ENCODE measurements at places on chromosomes 4 and X. TPM values are rescaled to one million over a fixed set of nuclear protein-coding genes. Genes with fewer than 3 reads are reported as not detected.

USP17L13 gene
- total RNA-seq: not detected

DNA sequence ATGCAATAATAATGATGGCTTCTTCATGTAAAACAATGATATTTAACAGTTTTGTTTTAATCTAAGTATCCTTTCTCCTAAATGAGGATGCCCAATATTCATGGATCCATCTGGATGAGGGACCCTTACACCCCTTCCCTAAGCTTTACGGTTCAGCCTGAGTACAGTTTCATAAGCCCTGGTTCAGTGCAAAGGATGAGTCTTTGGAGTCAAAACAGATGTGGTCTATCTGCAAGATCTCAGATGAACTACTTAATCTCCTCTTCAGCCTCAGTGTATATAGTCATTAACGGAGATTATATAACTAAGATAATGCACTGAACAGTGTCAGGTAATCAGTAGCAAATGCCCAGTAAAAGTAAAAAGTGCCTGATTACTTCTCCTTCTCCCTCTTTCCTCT is 22.1 kb downstream of the ANXA5 start:
- no peak overlapping the region for H3K27ac ChIP-seq
- DNase-seq: no peak
- no peaks in the 10 kb centered on the region for H3K27me3 ChIP-seq
- no peaks in the 10 kb centered on the region for H3K4me1 ChIP-seq

- no peaks in the 10 kb centered on the region for H3K27me3 ChIP-seq
- peak overlapping the region; percentile 40 for H3K27ac ChIP-seq
- H3K4me1 ChIP-seq: no peaks in the 10 kb centered on the region
- no peak for DNase-seq
- no peak overlapping the region for H3K4me3 ChIP-seq
- H3K36me3 ChIP-seq: no peaks in the 10 kb centered on the region
Measured at GRCh38 chrX:149950681-149951080, 12.4 kb upstream of the EOLA2 start.

DNA sequence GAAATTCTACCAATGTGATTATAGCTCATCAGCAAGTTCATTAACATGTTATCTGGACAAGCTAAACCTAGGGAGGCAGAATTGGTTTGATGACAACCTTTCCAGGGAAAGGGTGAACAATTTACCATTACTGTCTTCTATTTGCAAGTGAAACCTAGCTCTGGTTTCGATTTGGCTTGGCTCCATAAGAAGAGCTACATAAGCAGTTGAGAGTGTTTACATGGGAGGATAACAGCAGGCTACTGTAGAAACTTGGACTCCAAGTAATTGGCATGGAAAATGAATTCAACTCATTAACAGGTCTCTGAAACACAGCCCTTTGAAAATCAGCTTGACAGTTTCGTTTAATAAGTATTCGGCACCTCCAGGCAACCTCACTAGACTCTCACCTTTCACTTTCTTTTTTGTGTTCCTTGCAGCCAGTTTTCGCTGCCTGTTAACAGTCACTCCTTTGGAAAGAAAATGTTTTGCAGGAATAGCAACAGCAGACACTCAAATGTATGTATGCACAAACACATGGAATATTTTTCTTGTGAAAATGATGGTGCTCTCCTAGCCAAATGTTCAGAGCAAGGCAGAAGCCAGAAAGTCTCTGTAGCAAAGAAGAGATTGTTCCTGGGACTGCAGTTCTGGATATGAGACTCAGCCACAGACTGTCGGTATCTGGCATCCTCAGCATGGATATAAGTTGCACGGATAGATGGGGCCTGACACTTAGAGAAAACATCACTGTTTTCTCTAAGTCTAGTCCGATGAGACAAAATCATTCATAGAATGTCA is 27.5 kb downstream of the POU3F4 start:
- H3K36me3 ChIP-seq: no peaks in the 10 kb centered on the region
- peak overlapping the region; percentile 14 for H3K4me3 ChIP-seq
- no peak for DNase-seq
- H3K27ac ChIP-seq: no peak overlapping the region

- no peak overlapping the region for H3K4me3 ChIP-seq
- DNase-seq: no peak
- H3K4me1 ChIP-seq: no peaks in the 10 kb centered on the region
- H3K27ac ChIP-seq: no peak overlapping the region
Measured at GRCh38 chrX:95318882-95319281, 1365.8 kb upstream of the DIAPH2 start.

RCHY1 gene
- total RNA-seq: 34.8 TPM

MAGEE2 gene
- total RNA-seq: not detected

DNA sequence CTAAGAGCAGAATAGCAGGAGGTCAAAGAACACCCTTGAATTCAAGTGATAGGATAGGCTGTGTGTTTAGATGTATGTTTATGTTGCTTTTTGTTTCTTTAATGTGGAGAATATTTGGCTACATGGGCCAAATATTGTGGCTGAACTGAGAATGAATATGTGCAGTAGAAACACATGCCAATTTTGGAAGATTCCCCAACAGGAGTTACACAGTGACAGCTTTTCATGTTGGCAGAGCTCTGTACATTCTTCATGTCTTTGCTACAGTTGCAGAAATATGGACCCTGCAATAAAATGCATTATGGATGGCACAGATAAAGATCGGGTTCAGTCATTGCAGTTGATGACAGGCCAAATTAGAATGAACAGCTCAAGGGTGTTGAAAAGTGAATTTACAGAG is 82.8 kb upstream of the SLC4A4 start:
- no peaks in the 10 kb centered on the region for H3K4me1 ChIP-seq
- no peaks in the 10 kb centered on the region for H3K27me3 ChIP-seq
- H3K4me3 ChIP-seq: no peak overlapping the region
- H3K27ac ChIP-seq: no peak overlapping the region

CXCL11 gene
- not detected for total RNA-seq

GRCh38 chrX:1767026-1767425 is 152.2 kb downstream of the ASMT start:
- H3K4me3 ChIP-seq: no peak overlapping the region
- H3K36me3 ChIP-seq: no peaks in the 10 kb centered on the region
- no peaks in the 10 kb centered on the region for H3K4me1 ChIP-seq
- H3K27me3 ChIP-seq: no peaks in the 10 kb centered on the region

- no peak overlapping the region for H3K27ac ChIP-seq
- no peaks in the 10 kb centered on the region for H3K36me3 ChIP-seq
- no peak overlapping the region for H3K4me3 ChIP-seq
Measured at GRCh38 chr4:124948976-124949597, 236.6 kb upstream of the ANKRD50 start.

DNA sequence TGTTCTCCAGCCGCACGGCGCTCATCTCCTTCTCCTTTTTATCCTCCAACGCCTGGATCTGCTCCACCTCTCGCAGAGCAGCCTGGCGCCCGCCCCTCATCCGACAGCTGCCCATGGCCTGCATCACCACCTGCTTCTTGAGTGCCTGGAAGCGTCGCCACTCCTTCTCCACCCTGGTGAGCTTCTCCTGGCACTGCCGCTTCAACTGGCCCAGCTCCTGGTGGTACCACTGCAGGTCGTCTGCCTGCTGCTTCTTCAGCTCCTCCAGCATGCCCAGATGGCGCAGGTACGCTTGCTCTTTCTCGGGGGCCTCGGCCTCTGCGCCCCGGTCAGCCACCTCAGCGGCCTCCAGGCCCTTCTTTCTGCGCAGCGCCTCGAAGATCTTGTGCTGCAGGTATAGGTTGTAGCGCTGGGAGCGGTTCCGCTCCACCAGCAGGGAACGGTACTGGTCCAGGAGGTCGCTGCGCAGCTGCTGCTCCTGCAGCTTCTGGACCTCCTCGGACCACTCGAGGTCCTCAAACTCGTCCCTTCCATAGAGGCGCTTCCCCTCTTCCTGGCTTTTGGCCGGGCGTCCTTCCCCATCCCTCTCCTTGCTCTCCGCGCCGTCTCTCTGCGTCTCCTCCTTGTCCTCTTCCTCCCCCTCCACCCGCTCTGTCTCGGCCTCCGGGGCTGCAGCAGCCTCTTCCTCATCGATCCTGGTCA is 1.2 kb upstream of the TADA2B start:
- H3K4me1 ChIP-seq: peaks cover 20% of the 10 kb centered on the region
- peak overlapping the region; percentile 88 for H3K27ac ChIP-seq
- peak overlapping the region; percentile 98 for H3K4me3 ChIP-seq
- H3K36me3 ChIP-seq: no peaks in the 10 kb centered on the region
- H3K27me3 ChIP-seq: no peaks in the 10 kb centered on the region

GRCh38 chr4:128393101-128393704 is 105.6 kb upstream of the PGRMC2 start:
- no peaks in the 10 kb centered on the region for H3K36me3 ChIP-seq
- H3K27me3 ChIP-seq: no peaks in the 10 kb centered on the region
- no peak for DNase-seq
- H3K4me3 ChIP-seq: no peak overlapping the region
- H3K27ac ChIP-seq: peak overlapping the region; percentile 48

DNA sequence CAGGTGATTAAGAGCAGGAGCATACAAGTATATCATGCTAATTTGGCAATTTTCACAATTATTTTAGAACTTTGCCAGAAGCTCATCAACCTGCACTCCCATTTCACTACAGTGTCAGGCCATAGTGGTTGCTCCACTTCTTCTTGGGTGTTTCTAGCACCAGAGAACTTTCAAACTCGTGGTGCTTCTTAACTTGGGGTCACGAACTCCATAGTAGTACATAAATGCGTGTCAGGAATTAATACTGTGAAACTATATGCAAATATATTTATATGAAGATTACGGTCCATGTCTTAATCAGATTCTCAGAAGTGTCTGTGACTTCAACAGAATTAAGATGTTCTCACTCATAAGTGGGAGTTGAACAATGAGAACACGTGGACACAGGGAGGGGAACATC is 254.3 kb upstream of the BMP3 start:
- no peak overlapping the region for H3K4me3 ChIP-seq
- no peak for DNase-seq
- no peak overlapping the region for H3K27ac ChIP-seq
- H3K36me3 ChIP-seq: no peaks in the 10 kb centered on the region
- no peaks in the 10 kb centered on the region for H3K27me3 ChIP-seq
- no peaks in the 10 kb centered on the region for H3K4me1 ChIP-seq

- DNase-seq: no peak
- no peaks in the 10 kb centered on the region for H3K27me3 ChIP-seq
- no peak overlapping the region for H3K4me3 ChIP-seq
- H3K4me1 ChIP-seq: no peaks in the 10 kb centered on the region
Measured at GRCh38 chr4:44493924-44494323, 45.3 kb upstream of the KCTD8 start.

LIN54 gene
- 4.8 TPM for total RNA-seq

DNA sequence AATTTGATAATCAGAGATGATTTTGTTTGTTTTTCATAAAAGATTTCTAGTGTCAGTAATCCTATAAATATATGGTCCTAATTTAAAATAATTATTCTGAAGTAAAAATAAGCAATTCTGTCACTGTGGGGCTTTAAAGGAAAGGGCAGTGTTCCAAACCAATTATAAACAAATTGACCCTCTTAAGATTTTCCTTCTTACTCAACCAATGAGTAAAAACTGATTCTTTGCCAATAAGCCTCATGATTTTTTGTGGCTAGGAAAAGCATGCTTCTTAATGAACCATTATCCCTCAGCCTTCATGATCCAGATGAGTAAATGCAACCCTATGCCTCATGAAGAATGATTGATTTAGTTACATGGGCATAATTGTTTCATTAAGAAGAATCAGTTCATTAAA is 1010.4 kb downstream of the ADGRL3 start:
- H3K4me1 ChIP-seq: no peaks in the 10 kb centered on the region
- no peak overlapping the region for H3K27ac ChIP-seq
- H3K36me3 ChIP-seq: no peaks in the 10 kb centered on the region

GRCh38 chr4:63348735-63349673 is 1060.2 kb downstream of the TECRL start:
- no peak overlapping the region for H3K4me3 ChIP-seq
- no peaks in the 10 kb centered on the region for H3K36me3 ChIP-seq
- H3K4me1 ChIP-seq: no peaks in the 10 kb centered on the region
- H3K27me3 ChIP-seq: no peaks in the 10 kb centered on the region
- no peak for DNase-seq

VCX3B gene
- total RNA-seq: not detected

DNA sequence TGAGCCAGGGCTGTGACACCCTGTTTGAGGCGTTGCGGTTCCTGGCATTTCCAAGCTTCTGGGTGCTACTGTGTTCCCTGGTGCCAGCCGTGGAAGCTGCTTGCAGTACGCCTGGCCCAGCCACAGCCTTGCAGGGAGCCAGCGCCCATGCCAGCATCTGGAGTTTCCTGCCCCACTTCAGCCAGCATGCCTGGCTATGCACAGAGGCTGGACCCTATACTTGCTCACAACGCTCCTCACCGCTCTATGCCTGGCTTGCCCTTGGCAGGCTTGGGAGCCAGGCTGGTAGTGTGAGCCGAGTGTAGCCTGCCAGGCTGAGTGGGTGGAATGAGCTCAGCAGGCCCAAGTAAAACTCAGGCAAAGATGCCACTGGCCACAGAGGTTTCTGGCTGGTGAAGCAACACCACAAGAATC is 22.4 kb downstream of the PRRG1 start:
- no peaks in the 10 kb centered on the region for H3K27me3 ChIP-seq
- no peaks in the 10 kb centered on the region for H3K36me3 ChIP-seq
- H3K4me1 ChIP-seq: no peaks in the 10 kb centered on the region
- DNase-seq: no peak
- H3K27ac ChIP-seq: no peak overlapping the region
- H3K4me3 ChIP-seq: no peak overlapping the region

GRCh38 chr4:7275067-7275466 is 82.7 kb downstream of the SORCS2 start:
- no peak for DNase-seq
- no peaks in the 10 kb centered on the region for H3K36me3 ChIP-seq
- H3K27me3 ChIP-seq: no peaks in the 10 kb centered on the region

NELFA gene
- total RNA-seq: 24.8 TPM

DNA sequence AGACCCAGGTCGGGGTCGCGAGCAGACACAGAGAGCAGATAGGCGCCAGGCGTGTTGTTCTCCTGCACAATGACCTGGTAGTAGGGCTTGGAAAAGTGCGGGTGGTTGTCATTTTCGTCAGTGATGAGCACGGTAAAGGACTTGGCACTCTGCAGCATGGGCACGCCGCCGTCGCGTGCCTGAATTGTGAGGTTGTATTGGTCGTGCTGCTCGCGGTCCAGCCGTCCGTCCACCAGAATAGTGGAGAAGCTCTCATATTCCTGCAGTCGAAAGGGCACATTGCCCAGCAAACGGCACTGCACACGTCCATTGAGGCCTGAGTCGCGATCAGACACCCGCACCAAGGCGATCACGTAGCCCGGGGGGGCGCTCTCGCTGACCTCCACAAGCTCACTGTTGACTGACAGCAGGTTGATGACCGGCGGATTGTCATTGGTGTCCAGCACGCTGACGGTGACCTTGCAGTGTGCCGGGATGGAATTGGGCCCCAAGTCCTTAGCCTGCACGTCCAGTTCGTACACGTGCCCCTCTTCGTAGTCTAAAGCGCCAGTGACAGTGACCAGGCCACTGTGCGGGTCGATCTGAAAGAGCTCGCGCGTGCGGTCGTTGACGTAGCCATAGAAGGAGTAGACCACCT is 2.8 kb downstream of the PCDH19 start:
- no peaks in the 10 kb centered on the region for H3K36me3 ChIP-seq
- no peak overlapping the region for H3K4me3 ChIP-seq
- H3K4me1 ChIP-seq: no peaks in the 10 kb centered on the region
- peaks cover 71% of the 10 kb centered on the region for H3K27me3 ChIP-seq
- no peak for DNase-seq

LUZP4 gene
- not detected for total RNA-seq
